HCT116 (cell line): ENCODE measurements at places on chromosomes 3 and 15. TPM values are rescaled to one million over a fixed set of nuclear protein-coding genes. Genes with fewer than 3 reads are reported as not detected.
A peak's percentile ranks its signal among the peaks of the same experiment; 100 is the strongest.

- DNase-seq, result no peak
These were observed 126.7 kb downstream of the MYLK start for GRCh38 chr3:123757281-123757940.

DNA sequence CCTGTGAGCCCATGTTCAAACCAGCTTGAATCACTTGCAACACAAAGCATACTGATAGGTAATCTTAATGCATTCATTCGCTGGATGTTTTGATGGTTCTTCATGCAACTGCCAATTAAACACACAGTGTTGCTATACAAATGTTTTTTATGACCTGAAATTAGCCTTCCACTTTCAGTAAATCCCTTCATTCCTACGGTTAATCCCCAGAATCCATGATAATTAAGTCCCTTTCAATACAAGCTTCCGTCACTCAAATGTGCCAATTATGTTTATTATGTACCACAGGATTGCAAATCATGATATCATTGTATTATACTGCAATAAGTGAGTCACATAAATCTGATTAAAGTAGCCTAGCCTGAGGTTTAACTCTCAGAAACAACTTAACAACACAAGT is 14.5 kb upstream of the LYZL4 start:
- DNase-seq, result no peak

- DNase-seq, result no peak
These were observed 15.9 kb downstream of the LYSMD4 start for GRCh38 chr15:99717161-99718009.

DNA sequence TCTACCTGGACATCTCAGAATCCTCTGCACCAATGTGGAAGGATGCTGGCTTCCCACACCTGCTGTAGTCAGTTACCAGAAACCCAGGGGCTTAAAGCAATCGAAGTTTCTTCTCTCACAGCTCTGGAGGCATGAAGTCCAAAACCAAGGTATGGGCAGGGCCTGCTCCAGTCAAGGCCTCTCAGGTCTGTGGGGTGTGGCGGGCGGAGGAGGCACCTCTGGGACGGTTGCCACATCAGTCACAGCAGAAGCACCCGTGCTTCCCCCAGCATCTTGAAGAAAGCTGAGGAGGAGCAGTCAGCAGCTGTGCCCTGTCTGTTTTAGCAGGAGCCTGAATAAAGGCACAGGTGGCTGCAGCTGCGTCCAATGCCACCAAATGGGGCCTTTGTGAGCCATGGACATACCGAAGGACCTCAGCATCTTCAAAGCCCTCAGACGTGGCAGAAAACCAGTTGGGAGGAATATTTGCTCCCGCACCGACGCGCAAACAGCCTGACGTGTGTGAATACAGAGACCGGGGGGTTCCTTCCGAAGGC is 68.9 kb downstream of the TFRC start:
- no peak for DNase-seq

GRCh38 chr15:47954196-47954595 is 166.6 kb upstream of the SLC24A5 start:
- no peak for DNase-seq

DNA sequence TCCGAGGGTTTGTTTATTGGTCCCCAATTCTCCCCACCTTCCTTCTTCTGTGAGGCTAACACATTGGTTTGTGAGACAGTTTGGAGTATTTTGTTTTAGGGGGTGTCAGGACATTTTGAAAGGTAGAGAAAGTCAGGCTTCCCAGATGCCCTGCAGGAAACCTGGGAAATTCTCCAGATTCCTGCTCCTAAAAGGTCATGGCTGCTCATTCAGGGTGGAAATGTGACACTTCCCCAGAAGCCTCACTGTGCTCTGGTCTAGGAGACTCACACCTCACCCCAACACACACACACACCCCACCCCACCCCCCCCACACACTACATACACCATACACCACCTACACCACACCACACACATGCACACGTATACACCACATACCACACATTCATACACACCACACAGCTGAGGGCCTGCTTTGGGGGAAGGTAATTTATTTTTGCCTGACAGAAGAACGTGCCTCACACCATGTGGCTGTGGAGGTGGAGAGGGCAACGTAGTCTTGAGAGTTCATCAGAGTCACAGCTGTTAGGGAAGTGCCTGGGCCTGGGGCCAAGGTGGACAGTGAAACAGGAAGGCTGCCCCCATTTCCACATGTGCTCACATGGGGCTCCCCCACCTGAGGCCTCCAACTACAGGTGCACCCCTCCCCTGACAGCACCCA is 40.4 kb upstream of the LIMD1 start:
- DNase-seq, result no peak

DNA sequence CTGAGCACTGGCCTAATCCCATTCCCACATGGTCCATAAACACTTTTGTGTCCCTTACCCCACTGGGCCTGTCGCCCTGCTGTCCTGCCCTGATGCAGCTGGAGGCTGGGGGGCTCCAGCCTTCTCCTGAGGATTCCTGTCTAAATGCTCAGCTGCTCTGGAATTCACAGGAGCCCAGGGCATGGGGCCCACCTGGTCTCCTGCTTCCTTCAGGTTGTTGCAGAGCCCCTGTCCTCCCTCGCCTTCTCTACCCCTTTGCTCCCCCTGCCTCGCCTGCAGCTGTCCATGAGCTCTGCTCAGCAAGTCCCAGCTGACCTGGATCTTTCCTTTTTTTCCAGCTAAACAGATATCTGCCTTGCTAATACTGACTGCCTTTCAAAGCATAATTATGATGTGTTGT is 286.9 kb downstream of the XXYLT1 start:
- no peak for DNase-seq

DNA sequence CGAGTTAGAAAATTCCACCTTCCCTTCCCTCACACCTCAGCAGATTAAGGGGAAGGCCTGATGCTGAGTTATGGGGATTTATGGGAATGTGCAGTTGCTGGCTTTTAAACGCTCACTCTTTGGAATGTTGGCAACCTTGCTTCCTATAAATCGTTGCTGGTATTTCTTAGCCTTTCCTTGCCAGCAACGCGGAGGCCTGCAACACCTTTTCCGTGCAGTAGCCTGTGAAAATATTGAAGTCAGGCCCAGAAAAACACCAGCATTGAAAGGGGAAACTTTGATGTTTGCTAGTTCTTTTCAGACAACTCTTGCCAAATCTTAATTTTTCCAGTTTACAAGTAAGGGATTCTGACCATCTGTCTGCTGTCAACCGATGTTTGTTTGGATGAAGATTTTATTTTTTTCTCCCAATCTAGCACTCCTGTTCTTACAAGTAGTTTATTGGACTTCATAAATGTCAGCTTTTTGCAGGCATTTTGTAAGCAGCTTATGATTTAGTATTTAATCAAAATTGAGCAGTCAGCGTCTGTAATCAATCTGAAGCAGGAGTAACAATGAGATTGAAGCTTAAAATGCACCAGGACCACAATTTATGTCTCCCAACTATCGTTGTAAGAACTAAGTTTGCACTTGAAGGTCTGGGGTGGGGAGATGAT is 251.0 kb downstream of the RPLP1 start:
- DNase-seq, result no peak

- DNase-seq, result no peak
These were observed 121.9 kb downstream of the ATP10A start for GRCh38 chr15:25741256-25741580.

GRCh38 chr3:35675621-35676020 is 36.3 kb downstream of the ARPP21 start:
- no peak for DNase-seq

The DPPA2 gene
- total RNA-seq, result not detected

GRCh38 chr3:163391407-163392181 is 1686.7 kb downstream of the SI start:
- no peak for DNase-seq

DNA sequence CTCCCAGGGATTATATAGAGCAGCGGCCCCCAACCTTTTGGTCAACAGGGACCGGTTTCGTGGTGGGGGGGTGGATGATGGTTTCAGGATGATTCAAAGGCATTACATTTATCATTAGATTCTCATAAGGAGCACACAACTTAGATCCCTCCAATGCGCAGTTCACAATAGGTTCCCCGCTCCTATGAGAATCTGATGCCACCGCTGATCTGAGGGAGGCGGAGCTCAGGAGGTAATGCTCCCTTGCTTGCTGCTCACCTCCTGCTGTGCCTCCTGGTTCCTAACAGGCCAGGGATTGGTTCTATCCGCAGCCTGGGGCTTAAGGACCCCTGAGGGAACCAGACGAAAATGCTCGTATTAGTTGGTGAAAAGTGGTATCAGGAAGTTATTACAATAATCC is 1.3 kb upstream of the HACD2 start:
- peak; percentile 67 for DNase-seq

DNA sequence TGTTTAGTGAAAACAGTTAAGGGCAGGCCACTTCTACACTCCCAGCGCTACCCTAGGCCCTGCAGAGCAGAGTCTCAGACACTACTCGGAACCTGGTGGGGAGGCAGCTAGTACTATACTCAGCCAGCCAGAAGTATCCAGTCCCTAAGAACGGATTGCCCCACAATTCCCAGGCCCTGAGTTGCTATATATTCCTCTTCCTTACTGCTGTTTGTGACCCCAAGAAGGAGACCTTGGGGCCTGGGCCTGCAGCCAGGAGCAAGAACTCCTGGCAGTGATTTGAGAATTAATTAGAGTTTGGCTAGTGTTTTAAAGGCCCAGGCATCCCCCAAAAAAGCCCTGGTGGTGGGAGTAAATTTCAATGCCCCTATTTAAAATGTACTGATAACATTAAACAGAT is 87.7 kb downstream of the RBPMS2 start:
- no peak for DNase-seq

The ANKUB1 gene
- total RNA-seq, result not detected

The NR2F2 gene
- total RNA-seq, result 61.4 TPM

- no peak for DNase-seq
These were observed 51.7 kb downstream of the ZIC4 start for GRCh38 chr3:147354623-147355022.

DNA sequence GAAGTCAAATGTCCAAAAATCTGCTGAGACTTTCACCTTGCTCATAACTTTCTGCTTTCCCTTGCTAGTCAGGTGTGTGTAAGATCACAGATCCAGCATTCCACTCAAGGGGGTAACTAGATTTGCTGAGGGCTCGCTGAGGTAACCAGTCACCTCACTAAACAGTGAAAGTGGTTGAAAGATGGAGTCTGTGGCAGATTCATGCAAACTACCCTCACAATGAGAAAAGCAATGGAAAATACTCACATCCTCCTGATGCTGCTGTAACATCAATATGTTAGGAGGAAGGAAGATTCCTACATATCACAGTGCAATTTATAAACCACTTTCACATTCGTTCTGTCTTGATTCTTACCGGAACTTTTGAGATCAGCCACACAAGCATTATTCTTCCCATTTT is 174.3 kb upstream of the BCL6 start:
- DNase-seq, result no peak

DNA sequence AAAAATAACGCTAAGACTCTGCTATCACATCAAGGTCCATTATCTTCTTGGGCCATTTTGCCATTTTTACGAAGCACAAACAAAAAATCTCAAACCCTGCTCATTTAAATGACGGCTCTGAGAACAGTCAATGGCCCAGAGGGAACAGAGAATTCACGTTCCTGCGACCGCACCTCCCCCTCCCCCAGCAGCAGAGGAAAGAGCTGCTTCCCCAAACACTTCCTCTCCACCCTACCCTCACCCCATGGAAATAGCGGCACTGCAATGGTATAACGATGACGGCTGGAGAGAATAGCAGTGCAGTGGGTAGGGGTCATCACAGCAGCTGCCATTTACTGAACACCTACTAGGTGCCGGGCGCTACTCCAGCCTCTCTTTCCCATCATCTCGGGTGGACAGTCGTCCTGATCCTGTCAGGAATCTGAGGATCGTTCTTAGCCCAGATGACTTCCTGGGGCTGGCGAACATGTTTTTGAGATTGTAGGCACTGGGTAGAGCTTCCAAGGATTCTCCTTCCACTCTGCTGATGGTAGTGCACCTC is 113.3 kb downstream of the IQSEC1 start:
- no peak for DNase-seq

The GOLGA8J gene
- total RNA-seq, result not detected

- no peak for DNase-seq
These were observed 4.2 kb downstream of the MFGE8 start for GRCh38 chr15:88908697-88909621.

DNA sequence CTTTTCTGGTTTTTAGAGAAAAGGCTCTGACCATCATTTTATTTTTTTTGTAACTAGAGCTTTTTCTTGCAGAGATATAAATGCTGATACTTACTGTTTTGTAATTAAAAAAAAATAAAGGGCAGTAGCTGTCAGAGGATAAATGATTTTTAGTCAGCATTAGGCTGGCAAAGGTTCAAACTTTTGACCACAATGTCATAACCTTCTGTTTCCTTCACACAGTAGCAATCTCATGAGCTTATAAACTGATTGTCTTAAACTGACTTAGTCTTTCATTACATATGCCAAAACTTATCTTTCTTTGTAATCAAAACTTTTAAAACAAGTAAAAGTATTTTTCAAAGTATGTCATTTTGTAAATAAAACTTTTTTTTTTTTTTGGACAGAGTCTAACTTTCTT is 841.9 kb downstream of the OTOL1 start:
- no peak for DNase-seq

DNA sequence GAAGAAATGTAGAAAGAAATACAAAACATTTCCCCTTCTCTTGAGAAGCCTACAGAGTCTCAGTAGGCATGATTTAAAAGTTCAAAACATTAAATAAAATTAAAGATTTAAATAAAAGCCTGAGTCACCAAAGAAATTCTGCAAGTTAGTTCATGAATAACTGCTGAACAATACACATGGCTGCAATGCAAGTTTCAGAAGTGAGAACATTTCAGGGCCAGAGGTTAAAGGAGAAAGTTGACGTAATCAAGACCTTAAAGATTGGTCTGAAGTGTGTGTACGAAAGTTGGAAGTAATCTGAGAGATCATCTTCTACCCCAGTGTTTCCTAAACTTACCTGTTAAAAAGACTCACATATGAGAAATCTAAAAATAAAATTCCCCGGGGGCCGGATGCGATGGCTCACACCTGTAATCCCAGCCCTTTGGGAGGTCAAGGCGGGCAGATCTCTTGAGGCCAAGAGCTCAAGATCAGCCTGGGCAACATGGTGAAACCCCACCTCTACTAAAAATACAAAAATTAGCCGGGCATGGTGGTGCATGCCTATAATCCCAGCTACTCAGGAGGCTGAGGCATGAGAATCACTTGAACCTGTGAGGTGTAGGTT is 108.7 kb upstream of the PHLDB2 start:
- no peak for DNase-seq

DNA sequence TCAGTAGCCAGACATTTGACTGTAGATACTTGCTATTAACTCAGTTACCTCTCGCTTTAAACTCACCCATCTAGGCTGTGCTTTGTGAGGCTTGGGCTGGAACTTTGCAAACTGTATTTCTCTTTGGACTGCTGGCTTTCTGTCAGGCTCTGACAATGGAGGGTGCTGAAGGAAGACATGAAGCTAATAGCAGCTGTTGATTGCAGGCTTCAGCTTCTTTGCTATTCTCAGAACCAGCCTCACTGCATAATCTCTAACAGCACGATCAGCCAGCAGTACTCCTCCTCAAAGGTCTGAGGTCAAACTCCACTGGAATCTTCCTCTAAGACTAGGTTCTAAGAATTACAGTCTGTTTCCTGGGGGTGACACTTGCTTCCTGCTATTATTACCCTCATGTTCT is 295.6 kb downstream of the ZBBX start:
- no peak for DNase-seq

The GHSR gene
- total RNA-seq, result not detected

- no peak for DNase-seq
These were observed 59.8 kb upstream of the BOC start for GRCh38 chr3:113151461-113152031.
